Right ventricle myocardium superior (tissue), 1 donor: ENCODE measurements at places on chromosomes 6 and 20.

- DNase-seq: no peak
These were observed 59.1 kb downstream of the SLC22A1 start for GRCh38 chr6:160180706-160181105.

GRCh38 chr20:8020314-8021079 lies 936 bp upstream of the TMX4 start:
- no peak for DNase-seq

DNA sequence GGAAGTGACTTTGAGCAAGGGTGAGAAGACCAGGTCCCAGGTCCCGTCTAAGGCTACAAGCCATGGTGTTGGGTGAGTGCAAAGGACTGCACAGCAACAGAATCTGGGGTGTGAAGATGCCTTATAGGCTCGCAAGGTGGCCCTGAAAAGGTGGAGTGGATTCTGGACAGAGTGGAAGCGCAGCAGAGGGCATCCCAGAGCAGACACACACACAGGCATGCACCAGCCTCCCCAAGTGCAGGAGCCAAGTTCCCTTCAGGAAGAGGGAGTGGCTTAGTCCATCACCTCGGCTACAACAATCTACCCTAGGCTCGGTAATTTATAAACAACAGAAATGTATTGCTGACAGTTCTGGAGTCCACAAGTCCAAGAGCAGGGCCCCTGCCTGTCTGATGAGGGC lies 180.1 kb upstream of the PDE10A start:
- no peak for DNase-seq

DNA sequence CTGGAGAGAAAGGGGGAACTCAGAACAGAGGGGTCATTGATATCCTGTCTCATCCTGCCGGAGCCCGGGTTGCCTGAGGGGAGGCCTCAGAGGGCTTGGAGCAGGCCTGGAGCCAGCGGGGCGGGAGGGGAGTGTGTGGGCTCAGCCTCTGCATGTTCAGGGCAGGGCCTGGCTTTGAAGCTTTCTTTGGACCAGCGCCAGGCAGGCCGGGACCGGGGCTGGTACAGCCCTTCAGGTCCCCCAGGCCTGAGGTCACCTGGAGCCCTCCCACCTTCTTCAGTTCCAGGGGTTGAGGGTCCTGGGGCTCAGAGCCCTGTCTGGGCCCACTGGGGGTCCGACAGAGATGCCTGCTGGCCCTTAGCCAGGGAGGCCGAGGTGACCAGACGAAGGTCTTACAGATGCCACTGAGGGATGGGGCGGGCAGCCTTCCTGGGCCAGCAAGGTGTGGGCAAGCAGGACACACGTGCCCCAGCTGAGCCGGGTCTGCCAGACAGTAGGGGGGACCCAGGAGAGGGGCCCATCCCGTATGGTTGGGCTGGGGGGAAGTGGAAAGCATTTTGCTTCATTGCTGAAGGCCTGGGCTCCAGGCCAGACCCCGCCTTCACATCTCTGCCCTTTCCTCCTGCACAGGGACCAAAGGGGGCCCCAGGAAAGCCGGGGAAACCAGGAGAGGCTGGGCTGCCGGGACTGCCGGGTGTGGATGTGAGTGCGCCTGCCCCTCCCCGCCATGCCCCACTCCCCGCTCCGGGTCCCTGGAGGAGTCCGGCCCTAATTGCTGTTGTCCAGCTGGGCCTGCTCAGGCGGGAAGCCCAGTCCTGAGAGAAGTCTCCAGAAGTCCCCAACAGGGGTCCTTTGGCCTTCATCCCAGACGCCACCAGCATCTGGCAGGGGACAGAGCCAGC lies 2.0 kb downstream of the COL9A3 start:
- DNase-seq: peak; percentile 83

GRCh38 chr6:153437193-153437592 lies 306.1 kb upstream of the RGS17 start:
- no peak for DNase-seq

- peak; percentile 28 for DNase-seq
These were observed 63.4 kb downstream of the TCP11 start for GRCh38 chr6:35077713-35078105.

DNA sequence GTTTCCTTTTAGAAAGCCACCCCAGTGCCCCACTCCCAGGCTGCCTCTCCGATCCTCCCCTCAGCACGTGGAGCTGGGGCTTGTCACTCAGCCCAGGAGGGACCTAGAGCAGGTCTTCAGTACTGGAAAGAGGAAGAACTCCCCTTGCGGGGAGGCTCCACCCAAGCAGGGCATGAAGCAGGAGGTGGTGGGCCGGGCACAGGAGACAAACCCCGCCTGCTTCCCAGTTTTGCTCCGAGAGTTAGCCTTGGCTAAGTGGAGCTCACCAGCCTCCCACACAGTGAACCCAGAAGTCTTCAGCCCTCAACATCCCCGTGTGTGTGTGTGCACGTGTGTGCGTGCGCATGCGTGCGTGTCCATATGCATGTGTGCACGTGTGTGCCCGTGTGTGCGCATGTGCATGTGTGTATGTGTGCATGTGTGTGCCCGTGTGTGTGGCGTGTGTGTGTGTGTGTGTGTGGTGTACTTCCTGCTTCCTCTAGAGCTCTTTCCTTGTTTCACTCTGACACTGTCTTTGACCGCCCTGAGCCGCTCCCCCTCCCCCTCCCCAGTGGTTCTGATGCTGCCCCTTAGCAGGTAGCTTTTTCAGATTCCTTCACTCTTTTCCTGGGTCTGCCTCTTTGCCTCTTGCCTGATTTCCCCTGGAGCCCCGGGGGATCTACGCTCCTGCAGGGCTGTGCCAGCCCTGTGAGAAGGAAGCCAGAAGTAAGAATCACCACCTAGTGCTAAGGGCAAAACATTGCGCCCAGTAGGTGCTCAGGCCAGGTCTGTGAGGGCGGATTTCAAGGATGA lies 239.8 kb downstream of the CDC5L start:
- DNase-seq: peak; percentile 62

DNA sequence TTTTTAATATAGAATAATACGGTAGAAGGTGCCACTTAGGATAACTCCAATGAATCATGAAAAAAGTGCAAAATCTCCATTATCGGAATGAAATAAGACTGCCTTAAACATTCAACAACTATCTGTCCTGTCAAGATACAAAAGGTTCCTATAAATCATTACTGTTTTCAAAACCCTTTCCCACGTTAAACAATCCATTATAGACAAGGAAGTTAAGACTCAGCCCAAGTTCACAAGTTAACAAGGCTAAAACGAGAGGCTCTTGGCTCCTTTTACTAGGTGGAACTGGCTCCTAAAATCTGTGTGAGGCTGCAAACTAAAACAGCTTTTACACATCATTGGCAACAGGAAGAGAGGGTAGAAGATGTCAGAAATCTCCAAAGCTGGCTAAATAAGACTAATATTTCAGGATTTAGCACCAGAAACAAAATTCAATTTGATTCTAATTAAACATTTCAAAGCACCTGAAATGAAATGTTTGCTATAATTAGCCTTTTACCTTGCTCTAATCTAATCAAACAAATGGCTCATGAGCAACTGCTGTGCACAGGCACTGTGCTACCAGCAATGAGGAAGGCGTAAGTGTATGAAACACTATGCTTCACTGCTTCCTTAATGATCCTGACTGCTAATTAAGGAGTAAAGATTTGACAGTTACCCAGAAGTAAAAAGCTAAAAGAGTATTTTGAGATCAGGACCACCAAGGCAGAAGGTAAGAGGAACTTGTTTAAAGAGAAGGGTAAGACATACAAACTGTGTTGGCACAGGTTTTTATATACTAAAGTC lies 109.7 kb downstream of the DST start:
- DNase-seq: no peak

GRCh38 chr6:139655783-139656705 lies 281.6 kb upstream of the CITED2 start:
- DNase-seq: no peak

DNA sequence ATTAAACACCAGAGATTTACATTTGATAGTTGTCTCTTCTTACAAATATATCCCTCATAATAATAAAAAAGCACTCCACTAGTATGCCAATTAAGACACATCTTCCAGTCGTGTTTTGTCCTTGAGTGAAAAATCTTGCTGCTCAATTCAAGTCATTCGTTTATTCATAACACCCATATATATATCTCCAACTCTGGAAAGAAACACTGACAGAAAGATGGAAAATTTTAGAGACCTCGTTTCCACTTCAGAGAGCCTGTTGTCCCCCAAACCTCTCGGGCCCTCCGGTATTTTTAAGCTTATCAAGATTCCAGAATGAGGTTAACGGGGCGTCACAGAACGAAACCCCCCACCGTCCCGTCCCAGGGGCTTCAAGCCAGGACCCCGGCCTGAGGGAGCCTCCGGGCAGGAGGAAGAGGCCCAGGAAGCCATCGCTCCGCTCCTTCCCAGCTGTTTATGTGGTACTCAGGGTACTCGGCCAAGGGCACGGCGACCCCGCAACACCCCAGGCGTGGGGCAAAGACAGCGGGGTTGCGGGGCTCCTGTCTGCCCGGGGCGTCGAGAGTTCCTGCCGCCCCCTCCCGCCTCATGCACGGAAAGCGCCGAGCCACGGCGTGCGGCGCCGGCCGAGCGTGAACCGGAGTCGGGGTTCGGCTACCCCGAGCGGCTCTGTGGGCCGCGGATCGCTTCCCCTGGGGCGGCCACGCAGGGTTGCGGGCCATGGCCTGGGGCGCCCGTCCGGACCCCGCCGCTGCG lies 623 bp upstream of the SNX9 start:
- peak; percentile 55 for DNase-seq

- no peak for DNase-seq
These were observed 80.3 kb downstream of the BACH2 start for GRCh38 chr6:90216072-90216977.

DNA sequence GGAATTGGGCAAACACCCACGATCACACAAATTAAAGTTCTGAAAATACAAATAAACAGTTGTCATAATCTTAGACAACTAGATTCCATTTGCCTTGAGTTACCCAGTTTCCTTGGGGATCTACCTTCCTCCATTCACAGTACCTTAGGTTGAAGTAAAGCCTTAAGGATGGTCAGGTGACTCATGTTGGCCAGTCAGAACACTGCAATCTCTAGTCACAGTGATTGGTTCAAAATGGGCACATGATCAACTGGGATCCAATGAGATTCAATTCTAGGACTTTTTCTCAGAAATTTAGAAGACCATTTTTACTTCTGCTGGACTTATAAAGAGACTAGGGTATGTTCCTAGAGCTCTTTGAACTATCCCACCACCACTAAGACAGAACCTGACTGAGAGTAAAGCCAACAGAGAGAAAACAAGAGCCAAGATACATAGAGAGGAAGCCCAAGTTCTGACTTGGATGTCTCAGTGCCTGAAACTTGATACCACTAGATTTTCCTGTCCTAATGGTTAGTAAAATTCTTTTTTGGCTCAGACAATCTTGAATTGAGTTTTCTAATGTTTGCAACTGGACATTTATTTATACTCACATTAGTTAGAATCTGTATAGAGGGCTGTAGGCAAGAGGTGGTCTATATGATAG lies 8.6 kb upstream of the CLIC5 start:
- no peak for DNase-seq

DNA sequence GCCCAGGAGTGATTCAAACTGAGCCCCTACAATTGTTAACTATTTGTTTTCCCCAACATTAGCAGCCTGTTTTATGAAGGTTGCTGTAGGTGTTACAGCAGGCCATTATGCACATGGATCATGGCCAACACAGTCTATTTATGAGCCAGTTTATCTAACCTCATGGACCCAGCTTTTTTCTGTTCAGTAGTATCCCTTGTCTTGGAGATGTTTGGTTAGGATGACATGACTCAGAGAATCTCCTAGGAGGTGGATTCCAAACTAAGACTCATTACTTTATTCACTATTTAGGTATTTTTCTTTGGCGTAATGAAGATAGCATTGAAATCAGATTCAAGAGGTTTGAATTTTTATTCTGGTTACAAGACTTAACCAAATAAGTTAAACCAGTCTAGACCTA lies 62.8 kb upstream of the TFB1M start:
- no peak for DNase-seq

DNA sequence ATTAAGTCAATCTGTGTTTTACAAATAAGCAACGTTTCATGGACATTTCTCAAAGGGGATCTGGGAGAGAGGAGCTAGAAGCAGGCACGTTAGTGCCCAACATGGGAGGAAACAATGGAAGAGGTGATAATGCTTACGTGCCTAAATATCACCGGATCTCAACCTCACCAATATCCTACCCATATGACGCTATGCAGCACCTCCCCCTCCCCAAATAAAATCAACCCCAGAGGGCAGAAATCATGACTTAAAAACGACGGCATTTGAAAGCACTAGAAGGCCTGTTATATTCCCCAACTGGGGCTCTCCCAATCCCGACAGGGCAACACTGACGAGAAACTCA lies 425 bp downstream of the HBS1L start:
- no peak for DNase-seq

- DNase-seq: no peak
These were observed 7.9 kb upstream of the CDSN start for GRCh38 chr6:31128093-31128676.

DNA sequence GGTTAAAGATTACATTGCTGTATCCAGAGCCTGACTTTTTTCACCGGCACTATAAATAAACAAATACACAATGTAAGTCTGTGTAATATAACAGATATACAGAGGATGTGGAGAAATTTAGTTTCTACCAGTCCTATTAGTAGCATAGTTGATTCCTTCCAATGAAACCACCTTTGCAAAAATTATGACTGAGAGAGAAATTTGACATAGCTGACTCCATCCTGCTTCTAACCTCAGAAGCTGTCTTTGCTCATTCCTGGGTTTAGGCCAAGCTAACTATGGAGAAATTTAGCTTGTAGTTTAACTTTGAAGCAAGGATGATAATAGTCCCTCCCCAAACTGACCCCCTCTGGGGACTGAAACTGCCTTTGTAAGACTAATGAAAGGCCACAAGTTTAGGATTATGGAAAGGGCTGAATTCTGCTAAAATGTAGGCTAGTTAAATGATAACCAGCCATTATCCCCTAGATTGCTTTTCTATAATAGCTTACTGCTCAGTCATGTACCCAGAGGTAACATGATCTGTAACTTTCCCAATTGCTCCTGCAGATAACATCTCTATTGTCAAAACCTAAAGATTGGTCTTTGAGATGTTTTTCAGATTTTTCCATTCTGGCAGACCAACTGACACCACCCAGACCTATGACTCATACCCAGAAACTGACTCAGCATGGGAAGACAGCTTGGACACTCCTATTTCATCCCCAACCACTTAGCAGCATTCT lies 172.8 kb upstream of the ARG1 start:
- DNase-seq: no peak

DNA sequence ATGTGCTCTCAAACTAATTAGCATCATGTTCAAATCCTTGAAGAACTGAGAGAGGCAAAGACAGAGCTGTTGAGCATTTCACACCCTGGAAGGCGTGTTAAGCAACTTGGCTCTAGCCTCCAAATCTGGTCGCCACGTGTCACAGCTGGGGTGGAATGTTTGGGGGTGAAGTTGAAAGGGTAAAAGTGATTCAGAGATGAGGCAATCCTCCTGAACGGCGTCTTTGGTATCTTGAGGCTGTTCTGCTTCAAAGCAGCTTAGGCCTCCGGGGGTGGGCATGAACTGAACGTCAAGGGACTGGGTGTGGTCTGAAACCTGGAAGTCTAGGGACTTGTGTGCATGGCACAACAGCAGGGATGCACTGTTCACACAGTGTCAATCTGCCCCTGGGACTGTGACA lies 62.3 kb downstream of the TRAM2 start:
- no peak for DNase-seq

- DNase-seq: no peak
These were observed 39.9 kb upstream of the CDKN1A start for GRCh38 chr6:36638579-36638978.
